ENCODE measurements at places on chromosomes 1 and 21.

- no peak for DNase-seq
Observed at GRCh38 chr1:158053276-158053675, 59.8 kb downstream of the KIRREL1 start.

DNA sequence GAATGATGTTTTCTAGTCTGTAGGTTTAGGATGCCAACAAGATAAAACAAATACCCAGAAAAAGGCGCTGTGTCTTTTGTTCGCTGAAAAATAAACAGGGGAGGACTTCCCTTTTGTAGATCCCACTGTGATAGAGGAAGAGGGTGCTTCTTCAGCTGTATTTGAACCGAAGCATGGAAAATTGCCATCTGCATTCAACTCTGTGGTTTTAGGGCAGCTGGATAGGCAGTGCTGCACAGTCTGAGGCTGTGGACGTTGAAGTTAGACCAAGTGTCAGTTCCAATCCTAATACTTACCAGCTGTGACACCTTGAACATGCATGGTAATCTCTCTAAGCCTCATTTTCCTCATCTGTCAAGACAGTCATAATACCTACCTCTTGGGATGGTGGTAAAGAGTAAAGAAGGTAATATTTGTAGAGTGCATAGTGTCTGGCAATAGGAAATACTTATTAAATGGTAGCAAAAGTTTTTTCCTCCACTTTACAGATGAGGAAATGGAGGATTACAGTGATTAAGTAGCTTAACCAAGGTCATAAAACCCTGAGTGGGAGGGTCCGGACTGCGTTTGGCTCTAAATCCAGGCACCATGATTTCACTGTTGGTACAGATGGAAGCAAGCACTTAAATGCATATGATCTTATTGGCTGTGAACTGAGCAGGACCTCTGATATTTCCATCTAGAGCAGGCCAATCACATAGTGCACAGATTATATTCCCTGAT is 48.5 kb downstream of the UTP25 start:
- no peak for DNase-seq

DNA sequence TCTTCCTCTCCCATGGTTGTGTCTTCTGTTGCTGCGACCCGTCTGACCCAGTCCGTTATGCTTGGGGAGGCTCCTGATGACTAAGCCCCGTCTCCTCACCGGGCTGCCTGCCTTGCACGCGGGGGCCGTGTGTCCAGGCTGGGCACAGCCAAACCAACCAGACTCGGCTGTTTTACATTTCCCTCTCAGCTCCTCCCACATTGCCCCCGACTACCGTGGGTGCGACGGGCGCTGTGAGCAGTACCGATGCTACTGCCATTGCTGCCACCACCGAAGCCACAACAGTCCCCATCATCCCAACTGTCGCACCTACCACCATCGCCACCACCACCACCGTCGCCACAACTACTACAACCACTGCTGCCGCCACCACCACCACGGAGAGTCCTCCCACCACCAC is 46.0 kb upstream of the CNTN2 start:
- no peak for DNase-seq

GRCh38 chr1:2284932-2285331 is 56.8 kb downstream of the SKI start:
- DNase-seq = no peak

GRCh38 chr1:246373828-246374569 is 133.1 kb downstream of the SMYD3 start:
- DNase-seq = no peak

DNA sequence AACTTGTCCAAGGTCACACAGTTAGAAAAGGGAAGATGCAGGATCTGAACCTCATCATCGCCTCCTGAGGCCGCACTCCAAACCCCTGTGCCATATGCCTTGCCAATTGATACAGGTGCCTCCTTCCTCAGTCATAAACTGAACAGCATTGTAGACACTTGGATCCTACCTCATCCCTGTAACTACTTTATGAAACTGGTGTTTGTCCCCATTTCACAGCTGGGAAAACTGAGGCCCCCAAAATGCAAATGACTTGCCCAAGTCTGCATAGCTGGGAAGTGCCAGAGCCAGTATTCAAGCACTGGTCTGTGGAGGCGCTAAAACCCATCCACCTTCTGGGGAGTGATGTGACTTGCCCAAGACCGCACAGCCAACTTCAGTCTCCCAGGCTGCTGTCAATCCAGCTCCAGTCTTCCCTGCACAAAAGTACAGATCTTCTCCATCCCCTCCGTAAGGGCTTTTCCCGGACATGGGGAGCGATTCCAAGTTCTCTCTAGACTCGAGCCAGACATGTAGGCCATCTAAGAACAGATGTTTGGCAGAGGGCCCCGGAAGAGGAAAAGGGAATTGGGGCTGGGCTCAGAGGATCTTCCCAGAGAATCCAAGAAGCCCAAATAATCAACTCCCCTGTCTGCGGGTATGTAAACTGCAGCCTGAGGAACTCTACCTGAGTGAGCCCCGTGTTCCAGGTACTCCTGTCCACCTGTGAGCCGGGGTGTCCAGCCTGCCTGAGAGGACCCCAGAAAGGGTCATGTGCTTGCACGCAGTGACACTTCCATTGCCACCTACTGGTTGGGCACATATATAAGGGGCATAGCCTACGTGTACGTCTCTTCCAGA is 60.5 kb downstream of the SYT2 start:
- DNase-seq = no peak

DNA sequence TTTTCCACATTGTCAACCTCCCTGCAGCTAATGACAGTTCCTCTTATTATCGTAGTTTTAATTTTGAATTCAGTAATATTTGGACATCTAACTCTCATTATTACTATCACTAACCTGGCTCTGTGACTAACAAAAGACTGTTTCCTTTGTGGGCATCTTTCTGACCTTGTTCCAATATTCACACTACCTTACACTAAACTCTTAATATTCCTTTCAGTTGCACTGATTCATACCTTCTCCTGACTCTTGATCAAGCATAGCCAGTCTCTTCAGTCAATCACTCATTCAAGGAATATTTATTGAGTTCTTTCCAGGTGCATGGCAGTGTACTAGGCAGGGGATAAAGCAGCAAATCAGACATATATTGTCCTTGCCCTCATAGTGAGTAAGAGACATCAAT is 7.8 kb upstream of the CTNNBIP1 start:
- no peak for DNase-seq
